ENCODE measurements at places on chromosomes 1 and 21. TPM values are rescaled to one million over a fixed set of nuclear protein-coding genes. Genes with fewer than 3 reads are reported as not detected.

GRCh38 chr1:107142140-107142542 lies 1.3 kb downstream of the NTNG1 start:
- peak; percentile 50 for DNase-seq
- H3K27me3 ChIP-seq: peaks cover 2% of the 10 kb centered on the region
- H3K4me1 ChIP-seq: peaks cover 50% of the 10 kb centered on the region
- H3K4me3 ChIP-seq: peak overlapping the region; percentile 94
- H3K36me3 ChIP-seq: no peaks in the 10 kb centered on the region

DNA sequence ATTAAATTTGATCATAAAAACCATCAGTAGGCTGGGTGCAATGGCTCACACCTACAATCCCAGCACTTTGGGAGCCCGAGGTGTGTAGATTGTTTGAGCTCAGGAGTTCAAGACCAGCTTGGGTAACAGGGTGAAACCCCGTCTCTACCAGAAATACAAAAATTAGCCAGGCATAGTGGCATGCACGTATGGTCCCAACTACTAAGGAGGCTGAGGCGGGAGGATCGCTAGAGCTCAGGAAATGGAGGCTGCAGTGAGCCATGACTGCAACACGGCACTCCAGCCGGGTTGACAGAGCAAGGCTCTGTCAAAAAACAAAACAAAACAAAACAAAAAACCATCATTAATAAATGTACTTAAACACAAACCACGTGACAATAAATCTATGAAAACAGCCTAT lies 61.0 kb downstream of the ARID4B start:
- no peak overlapping the region for H3K27ac ChIP-seq
- no peak overlapping the region for H3K4me3 ChIP-seq
- no peak for DNase-seq

DNA sequence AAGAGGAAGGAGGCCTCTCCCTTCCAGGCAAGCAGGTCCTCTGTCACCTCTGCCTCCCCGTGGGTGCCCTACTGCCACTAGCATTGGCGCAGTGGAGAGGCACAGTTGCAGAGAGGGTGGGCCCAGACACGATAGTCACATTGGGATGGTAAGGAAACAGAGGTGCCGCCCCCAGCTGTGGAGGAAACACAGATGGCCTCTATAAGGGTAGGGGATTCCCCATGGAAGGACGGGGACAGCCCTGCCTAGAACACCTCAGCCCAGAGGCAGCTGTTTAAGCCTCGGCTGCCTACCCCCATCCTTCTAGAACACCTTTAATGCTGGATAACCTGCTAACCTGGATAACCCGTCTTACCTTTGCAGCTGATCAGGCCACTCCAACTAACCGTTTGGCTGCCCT lies 65.7 kb upstream of the CNTN2 start:
- no peak overlapping the region for H3K27ac ChIP-seq
- no peaks in the 10 kb centered on the region for H3K36me3 ChIP-seq
- peaks cover 34% of the 10 kb centered on the region for H3K27me3 ChIP-seq
- DNase-seq: no peak
- H3K4me3 ChIP-seq: no peak overlapping the region
- peaks cover 14% of the 10 kb centered on the region for H3K4me1 ChIP-seq

- H3K36me3 ChIP-seq: peaks cover 18% of the 10 kb centered on the region
- peak overlapping the region; percentile 86 for H3K4me3 ChIP-seq
- no peaks in the 10 kb centered on the region for H3K27me3 ChIP-seq
- peak; percentile 11 for DNase-seq
- peak overlapping the region; percentile 32 for H3K27ac ChIP-seq
- peaks cover 53% of the 10 kb centered on the region for H3K4me1 ChIP-seq
Measured at GRCh38 chr1:241639623-241640148, 483 bp downstream of the CHML start.

DNA sequence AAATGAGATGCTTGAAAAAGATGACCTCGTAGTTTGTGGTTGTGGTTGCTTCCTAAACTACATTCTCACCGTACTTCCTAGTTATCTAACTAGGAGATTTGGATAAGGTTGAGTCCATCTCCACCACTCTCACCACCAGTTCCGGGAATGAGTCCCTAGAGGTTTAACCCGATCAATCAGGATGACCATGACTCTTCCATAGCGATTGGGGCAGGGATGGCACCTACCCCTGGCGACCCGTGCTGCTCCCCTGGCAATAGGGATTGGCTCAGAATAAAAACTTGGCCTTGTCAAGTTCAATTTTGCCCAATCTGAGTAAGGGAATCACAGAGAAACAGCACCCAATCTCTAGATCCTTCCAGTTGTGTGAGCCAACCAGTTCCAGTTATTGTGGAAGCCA lies 2.7 kb upstream of the MIS18A start:
- H3K4me3 ChIP-seq: no peak overlapping the region
- no peaks in the 10 kb centered on the region for H3K27me3 ChIP-seq
- H3K36me3 ChIP-seq: peaks cover 22% of the 10 kb centered on the region
- H3K4me1 ChIP-seq: peaks cover 25% of the 10 kb centered on the region
- no peak for DNase-seq
- no peak overlapping the region for H3K27ac ChIP-seq

- H3K27ac ChIP-seq: no peak overlapping the region
- H3K4me3 ChIP-seq: no peak overlapping the region
- H3K36me3 ChIP-seq: no peaks in the 10 kb centered on the region
- DNase-seq: no peak
Measured at GRCh38 chr1:158115126-158115525, 65.6 kb upstream of the CD1D start.

GRCh38 chr1:153883223-153883622 lies 39.5 kb downstream of the GATAD2B start:
- peaks cover 11% of the 10 kb centered on the region for H3K4me1 ChIP-seq
- H3K4me3 ChIP-seq: no peak overlapping the region
- no peaks in the 10 kb centered on the region for H3K36me3 ChIP-seq
- H3K27me3 ChIP-seq: no peaks in the 10 kb centered on the region

DNA sequence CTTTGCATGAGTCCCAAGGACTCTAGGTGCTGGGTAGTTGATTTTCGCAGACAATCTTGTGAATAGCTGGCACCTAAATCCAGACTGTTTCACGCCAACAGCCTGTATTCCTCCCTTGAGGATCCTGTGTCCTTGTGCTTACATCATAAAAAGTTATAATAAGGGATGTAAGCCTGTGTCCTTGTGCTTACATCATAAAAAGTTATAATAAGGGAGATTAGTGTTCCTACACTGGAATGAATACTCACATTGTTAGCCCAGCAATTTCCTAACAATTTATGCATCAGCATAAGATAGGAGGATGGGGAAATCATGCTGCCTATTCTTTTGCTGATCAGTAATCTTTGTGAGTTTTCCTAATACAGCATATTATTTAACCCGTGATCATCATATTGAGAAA lies 4.0 kb upstream of the HSD3B2 start:
- peaks cover 6% of the 10 kb centered on the region for H3K27me3 ChIP-seq
- no peaks in the 10 kb centered on the region for H3K4me1 ChIP-seq
- H3K36me3 ChIP-seq: no peaks in the 10 kb centered on the region
- H3K27ac ChIP-seq: no peak overlapping the region
- H3K4me3 ChIP-seq: no peak overlapping the region

GRCh38 chr1:155695072-155695471 lies 6.2 kb downstream of the DAP3 start:
- H3K27me3 ChIP-seq: no peaks in the 10 kb centered on the region
- H3K4me3 ChIP-seq: no peak overlapping the region
- H3K4me1 ChIP-seq: peaks cover 60% of the 10 kb centered on the region
- no peak for DNase-seq
- peaks cover 57% of the 10 kb centered on the region for H3K36me3 ChIP-seq
- no peak overlapping the region for H3K27ac ChIP-seq

DNA sequence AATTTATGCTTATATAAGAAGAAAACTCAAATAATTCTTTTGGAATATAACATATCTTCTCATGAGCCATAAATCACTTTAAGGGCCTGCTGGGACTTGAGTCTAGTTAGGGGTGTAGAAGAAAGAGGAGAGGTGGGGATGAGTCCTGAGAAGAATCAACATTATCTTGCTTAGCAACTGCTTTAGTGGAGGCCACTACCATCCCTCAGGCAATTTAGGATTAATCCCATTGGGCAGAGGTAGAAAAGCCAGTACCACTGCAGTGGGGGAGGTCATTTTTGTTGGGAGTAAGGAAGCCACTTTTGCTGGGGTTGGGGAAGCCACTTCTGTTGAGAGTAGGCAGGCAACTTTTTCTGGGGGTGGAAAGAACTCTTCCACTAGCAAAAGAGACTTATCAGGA lies 47.7 kb downstream of the SLC2A1 start:
- peaks cover 3% of the 10 kb centered on the region for H3K27me3 ChIP-seq
- H3K4me1 ChIP-seq: no peaks in the 10 kb centered on the region
- H3K4me3 ChIP-seq: no peak overlapping the region
- peaks cover 7% of the 10 kb centered on the region for H3K36me3 ChIP-seq
- DNase-seq: no peak

Gene WDTC1
- 30.3 TPM for total RNA-seq

Gene RPL22
- 319 TPM for total RNA-seq

Gene CLDN8
- total RNA-seq: not detected

DNA sequence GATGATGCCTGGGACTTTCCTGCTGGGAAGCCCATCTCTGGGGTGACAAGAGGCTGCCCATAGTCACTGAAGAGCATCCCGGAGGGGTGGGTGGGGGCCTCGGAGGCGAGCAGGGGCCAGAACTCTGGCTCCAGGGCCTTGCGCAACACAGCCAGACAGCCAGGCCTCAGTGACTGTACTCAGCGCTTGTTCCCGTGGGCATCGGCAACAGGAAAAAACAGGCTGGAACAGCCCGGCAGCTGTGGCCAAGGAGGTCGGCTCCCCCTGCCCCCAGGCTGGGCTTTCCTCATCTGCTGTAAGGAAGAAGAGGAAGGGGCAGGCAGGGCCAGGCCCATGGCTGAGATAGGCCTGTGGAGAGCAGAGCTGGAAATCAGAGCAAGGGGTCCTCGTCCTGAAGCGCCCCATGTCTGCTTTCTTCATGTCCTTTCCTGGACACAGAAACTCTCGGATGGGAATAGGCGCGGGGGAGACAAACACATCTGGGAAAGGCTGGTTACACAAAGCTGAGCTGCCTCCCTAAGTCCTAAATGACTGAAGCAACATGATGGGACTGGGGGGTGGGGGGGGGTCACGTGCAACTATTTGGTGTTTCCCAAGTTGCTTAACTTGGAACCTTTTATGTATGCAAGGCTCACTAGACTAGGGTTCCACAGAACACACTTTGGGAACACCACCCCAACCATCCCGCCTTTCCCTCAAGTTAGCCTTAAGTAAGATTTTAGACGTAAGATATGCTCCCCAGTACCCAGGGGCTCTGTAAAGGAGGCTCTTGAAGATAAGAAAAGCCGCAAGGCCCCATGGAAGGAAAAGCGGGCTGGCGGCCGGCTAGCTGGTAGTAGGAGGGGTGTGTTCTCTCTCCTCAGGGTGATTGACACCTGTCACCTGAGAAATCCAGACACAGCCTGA lies 30.7 kb downstream of the HSPG2 start:
- peaks cover 73% of the 10 kb centered on the region for H3K4me1 ChIP-seq
- peak overlapping the region; percentile 85 for H3K27ac ChIP-seq
- H3K36me3 ChIP-seq: peaks cover 21% of the 10 kb centered on the region
- no peaks in the 10 kb centered on the region for H3K27me3 ChIP-seq
- DNase-seq: no peak

DNA sequence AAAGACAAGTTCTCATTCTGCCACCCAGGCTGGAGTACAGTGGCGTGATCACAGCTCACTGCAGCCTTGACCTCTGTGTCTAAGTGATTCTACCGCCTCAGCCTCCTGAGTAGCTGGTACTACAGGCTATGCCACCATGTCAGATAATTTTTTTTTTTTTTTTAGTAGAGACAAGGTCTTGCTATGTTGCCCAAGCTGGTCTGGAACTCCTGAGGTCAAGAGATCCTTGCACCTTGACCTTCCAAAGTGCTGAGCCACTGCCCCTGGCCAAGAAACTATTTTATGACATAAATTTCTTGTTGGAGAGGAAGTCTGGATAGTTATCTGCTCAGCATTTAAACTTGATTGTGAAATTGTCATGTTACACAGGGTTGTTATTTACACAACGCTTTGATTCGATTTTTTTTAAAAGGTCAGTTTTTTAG lies 2.1 kb downstream of the SCCPDH start:
- H3K36me3 ChIP-seq: peaks cover 48% of the 10 kb centered on the region
- no peaks in the 10 kb centered on the region for H3K27me3 ChIP-seq
- H3K4me1 ChIP-seq: peaks cover 10% of the 10 kb centered on the region
- DNase-seq: no peak

- H3K27me3 ChIP-seq: peaks cover 5% of the 10 kb centered on the region
- no peak overlapping the region for H3K27ac ChIP-seq
- DNase-seq: no peak
- no peaks in the 10 kb centered on the region for H3K36me3 ChIP-seq
Measured at GRCh38 chr1:204307334-204307883, 52.3 kb downstream of the PLEKHA6 start.

GRCh38 chr21:21955204-21955603 lies 957.0 kb downstream of the NCAM2 start:
- no peaks in the 10 kb centered on the region for H3K4me1 ChIP-seq
- no peak overlapping the region for H3K4me3 ChIP-seq
- H3K27ac ChIP-seq: no peak overlapping the region
- DNase-seq: no peak

Gene EXO5
- 7.9 TPM for total RNA-seq

DNA sequence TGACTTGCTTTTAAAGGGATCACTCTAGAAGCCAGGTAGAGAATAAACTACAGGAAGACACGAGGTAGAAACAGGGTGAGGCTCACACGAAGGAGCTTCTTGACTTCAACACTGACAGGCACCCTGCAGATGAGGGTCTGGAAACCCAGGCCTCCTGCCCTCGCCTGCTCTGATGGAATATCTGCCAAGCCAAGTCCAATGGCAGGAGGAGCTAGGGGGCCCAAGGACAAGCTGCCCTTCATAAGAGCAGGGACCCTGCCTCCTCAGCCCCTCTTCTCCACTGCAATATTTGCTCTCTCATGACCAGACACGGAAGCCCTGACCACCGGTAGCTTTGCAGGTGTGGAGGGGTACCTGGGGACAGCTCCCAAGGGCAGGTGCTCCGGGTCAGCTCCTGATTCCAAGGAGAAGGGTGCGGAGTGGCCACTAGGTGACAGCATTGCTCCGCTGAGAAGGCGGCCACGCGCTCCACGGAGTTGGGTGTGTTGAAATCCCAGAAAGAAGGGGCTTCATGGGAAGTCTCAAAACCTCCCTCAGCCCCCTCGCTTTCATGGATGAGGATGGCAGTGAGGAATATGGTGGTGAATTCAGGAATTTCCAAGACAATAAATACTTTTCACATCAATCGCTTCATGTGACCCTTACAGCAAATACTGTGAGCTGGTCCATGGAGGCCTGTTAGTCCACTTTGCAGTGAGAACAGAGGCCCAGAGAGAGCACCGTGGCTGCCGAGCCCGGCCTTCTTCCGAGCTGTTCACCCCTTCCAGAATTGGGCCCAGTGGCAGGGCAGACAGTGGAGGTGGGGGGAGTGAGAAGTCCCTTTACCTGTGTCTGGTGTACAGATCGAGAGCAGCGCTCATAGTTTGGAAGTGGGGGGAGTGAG lies 33.2 kb upstream of the PAX7 start:
- no peaks in the 10 kb centered on the region for H3K36me3 ChIP-seq
- DNase-seq: no peak
- H3K4me3 ChIP-seq: no peak overlapping the region
- H3K27ac ChIP-seq: no peak overlapping the region
- H3K27me3 ChIP-seq: peaks cover 23% of the 10 kb centered on the region

Gene KRTAP12-2
- not detected for total RNA-seq

Gene DNMT3L
- not detected for total RNA-seq

- peaks cover 11% of the 10 kb centered on the region for H3K27me3 ChIP-seq
- H3K27ac ChIP-seq: no peak overlapping the region
- no peak overlapping the region for H3K4me3 ChIP-seq
- peaks cover 22% of the 10 kb centered on the region for H3K4me1 ChIP-seq
Measured at GRCh38 chr1:167095368-167095767, 1.5 kb downstream of the STYXL2 start.

- DNase-seq: no peak
- H3K4me3 ChIP-seq: peak overlapping the region; percentile 98
- H3K4me1 ChIP-seq: peaks cover 34% of the 10 kb centered on the region
- H3K36me3 ChIP-seq: no peaks in the 10 kb centered on the region
- H3K27ac ChIP-seq: no peak overlapping the region
Measured at GRCh38 chr1:100354971-100355394, 2.7 kb downstream of the CDC14A start.

All from HFFc6 (cell line).